ENCODE measurements at places on chromosomes 7 and 10.

GRCh38 chr7:122380992-122381391 is 76.4 kb upstream of the FEZF1 start:
- no peak for DNase-seq

- no peak for DNase-seq
Observed at GRCh38 chr7:31407178-31407676, 66.7 kb upstream of the NEUROD6 start.

DNA sequence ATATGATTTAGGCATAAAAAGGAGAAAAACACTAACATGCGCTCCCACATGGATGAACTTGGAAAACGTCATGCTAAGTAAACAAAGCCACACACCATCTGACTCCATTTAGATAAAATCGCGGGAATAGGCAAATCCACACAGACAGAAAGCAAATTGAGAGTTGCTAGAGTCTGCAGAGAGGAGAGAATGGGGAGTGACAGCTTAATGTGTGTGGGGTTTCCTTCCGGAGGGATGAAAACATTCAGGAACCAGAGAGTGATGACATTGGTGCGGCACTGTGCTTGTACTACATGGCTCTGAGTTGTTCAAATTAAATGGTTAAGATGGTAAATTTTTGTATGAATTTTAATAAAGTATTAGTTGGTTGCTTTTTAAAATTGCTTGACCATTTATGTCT is 482.9 kb upstream of the AKR1E2 start:
- no peak for DNase-seq

- no peak for DNase-seq
Observed at GRCh38 chr7:150313870-150314269, 9.3 kb upstream of the LRRC61 start.

GRCh38 chr7:70092314-70093204 is 494.3 kb downstream of the AUTS2 start:
- DNase-seq = no peak

DNA sequence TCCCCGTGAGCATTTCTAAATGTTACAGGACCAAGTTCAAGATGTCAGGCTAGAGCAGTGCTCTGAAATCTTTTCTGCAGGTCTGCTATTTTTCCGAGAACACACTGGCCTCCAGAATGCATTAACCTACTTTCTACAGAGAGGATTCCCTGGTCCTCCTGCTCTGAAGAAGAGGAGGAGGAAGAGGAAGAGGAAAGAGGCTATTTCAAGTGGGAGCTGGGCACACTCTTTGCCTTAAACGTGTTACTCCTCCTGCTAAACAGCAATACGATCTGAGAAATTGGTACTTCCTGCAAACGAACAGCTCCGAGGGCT is 157.4 kb downstream of the FRMD4A start:
- DNase-seq = no peak

- DNase-seq = no peak
Observed at GRCh38 chr10:8174762-8175161, 120.3 kb downstream of the GATA3 start.

DNA sequence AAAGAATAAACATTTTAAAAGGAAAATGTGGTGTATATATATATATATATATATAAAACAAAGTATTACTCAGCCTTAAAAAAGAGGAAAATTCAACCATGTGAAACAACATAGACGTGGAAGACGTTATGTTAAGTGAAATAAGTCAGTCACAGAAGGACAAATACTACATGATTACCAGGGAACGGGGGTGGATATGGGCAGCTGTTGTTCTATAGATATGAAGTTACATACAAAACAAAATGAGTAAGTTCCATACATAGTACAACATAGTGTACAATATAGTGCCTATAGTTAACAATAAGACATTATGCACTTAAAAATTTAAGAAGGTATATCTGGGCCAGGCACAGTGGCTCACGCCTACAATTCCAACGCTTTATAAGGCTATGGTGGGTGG is 48.8 kb downstream of the SGMS1 start:
- no peak for DNase-seq

- no peak for DNase-seq
Observed at GRCh38 chr10:93600446-93601145, 439 bp downstream of the RBP4 start.

DNA sequence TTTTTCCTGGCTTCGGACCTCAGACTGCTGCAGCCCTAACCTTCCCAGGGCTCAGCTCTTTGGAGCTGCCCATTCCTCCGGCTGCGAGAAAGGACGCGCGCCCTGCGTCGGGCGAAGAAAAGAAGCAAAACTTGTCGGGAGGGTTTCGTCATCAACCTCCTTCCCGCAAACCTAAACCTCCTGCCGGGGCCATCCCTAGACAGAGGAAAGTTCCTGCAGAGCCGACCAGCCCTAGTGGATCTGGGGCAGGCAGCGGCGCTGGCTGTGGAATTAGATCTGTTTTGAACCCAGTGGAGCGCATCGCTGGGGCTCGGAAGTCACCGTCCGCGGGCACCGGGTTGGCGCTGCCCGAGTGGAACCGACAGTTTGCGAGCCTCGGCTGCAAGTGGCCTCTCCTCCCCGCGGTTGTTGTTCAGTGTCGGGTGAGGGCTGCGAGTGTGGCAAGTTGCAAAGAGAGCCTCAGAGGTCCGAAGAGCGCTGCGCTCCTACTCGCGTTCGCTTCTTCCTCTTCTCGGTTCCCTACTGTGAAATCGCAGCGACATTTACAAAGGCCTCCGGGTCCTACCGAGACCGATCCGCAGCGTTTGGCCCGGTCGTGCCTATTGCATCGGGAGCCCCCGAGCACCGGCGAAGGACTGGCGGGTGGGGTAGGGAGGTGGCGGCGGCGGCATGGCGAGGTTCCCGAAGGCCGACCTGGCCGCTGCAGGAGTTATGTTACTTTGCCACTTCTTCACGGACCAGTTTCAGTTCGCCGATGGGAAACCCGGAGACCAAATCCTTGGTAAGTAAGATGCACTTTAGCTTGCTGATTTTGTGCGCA is at the start of gene PLXDC2:
PLXDC2 (plus strand) TSS at position 22 of the 820 bp plus-strand sequence.
- no peak for DNase-seq

DNA sequence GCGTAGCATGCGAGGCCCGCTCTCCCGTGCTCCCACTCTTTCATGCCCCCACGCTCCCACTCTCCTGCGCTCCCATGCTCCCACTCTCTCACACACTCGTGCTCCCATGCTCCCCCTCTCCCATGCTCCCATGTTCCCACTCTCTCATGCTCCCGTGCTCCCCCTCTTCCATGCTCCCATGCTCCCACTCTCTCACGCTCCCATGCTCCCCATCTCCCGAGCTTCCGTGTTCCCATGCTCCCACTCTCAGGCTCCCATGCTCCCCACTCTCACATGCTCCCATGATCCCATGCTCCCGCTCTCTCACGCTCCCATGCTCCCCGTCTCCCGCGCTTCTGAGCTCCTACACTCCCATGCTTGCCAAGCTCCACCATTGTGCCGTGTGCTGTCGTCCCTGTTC is 84.4 kb upstream of the ANLN start:
- no peak for DNase-seq

GRCh38 chr10:114869520-114869892 is 47.9 kb downstream of the FHIP2A start:
- DNase-seq = no peak

- DNase-seq = no peak
Observed at GRCh38 chr10:79932307-79932706, 16.6 kb downstream of the SFTPD start.

DNA sequence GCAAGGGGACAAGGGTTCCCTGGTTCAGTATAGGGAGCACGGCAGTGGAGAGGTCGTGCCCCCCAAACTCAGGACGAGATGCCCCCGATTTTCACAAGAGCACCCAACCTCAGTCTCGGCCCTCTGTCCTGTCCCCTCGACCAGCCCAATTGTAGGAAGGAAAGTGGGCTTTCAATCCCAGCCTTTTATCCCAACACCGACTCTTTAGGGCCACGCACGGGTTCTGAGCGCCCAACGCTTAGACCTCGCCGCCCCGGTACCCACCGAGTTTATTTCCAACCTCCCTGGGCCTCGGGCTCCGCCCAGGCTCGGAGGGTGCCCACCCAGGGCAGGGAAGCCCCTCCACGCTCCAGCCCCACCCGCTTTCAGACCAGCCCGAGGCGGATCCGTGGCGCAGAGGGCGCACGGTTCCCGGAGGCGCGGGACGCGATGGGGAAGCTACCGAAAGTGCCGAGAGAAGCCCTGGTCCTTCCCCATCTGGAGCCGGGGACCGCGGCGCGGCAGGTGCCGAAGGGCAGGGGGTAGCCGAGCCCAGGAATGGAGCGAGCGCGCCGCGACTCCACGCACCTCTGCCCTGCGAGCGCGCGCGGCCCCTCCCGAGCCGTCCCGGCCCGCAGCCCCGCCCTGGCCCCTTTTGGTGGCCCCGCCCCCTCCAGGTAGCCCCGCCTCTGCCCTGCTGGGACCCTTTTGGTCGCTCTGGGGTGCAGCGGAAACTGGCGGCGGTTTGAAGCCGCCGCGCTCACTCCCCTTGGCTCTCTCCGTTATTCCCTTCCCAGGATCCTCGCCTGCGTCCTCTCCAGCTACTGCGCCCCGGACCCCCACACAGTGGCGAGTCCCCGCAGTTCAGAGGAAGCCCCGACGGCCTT is 20.4 kb downstream of the GRID2IP start:
- DNase-seq = no peak

GRCh38 chr10:101029520-101030295 is 1.2 kb downstream of the PDZD7 start:
- DNase-seq = no peak

DNA sequence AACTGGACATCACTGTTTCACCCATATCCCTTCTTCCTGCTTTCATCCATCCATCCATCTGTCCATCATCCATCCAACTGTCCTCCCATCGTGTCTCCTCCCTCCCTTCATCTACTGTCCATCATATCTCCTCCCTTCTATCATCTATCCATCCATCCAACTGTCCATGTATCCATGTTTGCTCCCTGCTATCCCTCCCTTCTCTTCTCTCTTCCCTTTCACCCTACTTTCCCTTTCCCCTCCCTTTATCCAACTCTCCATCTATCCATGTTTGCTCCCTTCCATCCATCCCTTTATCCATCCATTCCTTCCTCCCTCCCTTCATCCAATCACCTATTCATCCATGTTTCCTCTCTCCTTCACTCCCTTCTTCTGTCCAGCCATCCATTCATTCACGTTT is 92.6 kb upstream of the CTBP2 start:
- DNase-seq = no peak

DNA sequence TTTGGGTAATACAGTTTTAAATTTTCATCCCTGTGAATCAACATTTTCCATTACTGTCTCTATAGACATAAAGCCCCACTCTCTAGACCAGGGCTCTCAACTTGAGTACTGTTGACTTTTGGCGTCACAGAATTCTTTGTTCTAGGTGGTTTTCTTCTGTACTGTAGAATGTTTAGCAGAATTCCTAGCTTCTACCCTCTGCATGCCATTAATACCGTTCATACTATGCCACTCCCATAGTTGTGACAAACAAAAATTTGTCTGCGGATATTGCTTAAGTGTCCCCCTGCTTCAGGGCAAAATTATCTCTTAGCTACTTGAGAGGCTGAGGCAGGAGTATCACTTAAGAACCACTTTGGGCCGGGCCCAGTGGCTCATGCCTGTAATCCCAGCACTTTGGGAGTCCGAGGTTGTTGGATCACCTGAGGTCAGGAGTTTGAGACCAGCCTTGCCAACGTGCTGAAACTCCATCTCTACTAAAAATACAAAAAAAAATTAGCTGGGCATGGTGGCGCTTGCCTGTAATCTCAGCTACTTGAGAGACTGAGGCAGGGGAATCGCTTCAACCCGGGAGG is 57.3 kb upstream of the NRG3 start:
- no peak for DNase-seq

GRCh38 chr10:80504158-80504811 is 33.4 kb upstream of the SH2D4B start:
- DNase-seq = no peak

GRCh38 chr7:113774182-113774807 is 144.5 kb downstream of the PPP1R3A start:
- DNase-seq = no peak

GRCh38 chr10:74851831-74852230 is 25.4 kb downstream of the KAT6B start:
- no peak for DNase-seq

- no peak for DNase-seq
Observed at GRCh38 chr7:23332910-23333612, 33.9 kb downstream of the MALSU1 start.

DNA sequence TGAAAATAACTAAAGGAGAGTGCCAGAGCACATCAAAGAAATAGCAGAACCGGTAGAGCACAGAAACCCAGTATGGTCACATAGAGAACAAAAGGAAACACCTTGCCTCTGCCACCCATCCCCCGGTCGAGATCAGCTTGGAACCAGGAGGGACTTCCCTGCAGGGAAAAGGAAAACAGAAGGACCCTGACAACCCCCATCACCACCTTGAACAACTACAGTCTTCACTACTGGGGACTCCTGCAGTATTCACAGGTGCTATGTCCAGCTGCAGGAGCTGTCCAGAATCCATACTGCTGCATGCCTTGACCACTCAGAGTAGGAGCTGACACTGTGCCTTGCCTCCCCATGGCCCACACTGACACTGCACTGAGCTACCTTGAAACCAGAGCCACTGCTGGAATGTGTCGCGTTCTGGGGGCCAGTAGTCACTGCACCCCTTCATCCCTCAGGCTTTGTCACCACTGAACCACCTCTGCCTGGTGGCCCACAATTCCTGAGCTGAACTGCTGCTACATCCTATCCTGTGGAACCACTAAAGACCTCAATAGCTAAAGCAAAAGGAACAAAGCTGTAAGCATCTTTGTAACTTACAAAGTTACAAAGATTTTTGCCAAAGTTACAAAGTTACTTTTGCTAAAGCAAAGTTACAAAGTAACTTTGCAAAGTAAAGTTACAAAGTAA is 66.8 kb downstream of the TRIL start:
- DNase-seq = no peak

DNA sequence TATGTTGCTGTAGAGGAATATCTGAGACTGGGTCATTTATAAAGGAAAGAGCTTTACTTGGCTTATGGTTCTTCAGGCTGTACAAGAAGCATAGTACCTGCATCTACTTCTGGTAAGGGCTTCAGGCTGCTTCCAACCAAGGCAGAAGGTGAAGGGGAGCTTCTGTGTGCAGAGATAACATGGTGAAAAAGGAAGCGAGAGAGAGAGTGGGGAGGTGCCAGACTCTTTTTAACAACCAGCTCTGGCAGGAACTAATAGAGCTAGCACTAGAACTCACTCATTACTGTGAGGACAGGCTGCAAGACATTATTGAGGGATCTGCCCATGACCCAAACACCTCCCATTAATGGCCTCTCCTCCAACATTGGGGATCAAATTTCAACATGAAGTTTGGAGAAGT is 94.5 kb downstream of the KIF20B start:
- DNase-seq = no peak

GRCh38 chr7:32481921-32482320 is 8.3 kb downstream of the LSM5 start:
- no peak for DNase-seq

Data from nucleus accumbens (tissue), 56 donors.